Cerebellar cortex (tissue), 1 donor: ENCODE measurements at places on chromosomes 16 and 17.

- no peak for DNase-seq
Measured at GRCh38 chr17:61504697-61505096, 52.5 kb downstream of the TBX4 start.

DNA sequence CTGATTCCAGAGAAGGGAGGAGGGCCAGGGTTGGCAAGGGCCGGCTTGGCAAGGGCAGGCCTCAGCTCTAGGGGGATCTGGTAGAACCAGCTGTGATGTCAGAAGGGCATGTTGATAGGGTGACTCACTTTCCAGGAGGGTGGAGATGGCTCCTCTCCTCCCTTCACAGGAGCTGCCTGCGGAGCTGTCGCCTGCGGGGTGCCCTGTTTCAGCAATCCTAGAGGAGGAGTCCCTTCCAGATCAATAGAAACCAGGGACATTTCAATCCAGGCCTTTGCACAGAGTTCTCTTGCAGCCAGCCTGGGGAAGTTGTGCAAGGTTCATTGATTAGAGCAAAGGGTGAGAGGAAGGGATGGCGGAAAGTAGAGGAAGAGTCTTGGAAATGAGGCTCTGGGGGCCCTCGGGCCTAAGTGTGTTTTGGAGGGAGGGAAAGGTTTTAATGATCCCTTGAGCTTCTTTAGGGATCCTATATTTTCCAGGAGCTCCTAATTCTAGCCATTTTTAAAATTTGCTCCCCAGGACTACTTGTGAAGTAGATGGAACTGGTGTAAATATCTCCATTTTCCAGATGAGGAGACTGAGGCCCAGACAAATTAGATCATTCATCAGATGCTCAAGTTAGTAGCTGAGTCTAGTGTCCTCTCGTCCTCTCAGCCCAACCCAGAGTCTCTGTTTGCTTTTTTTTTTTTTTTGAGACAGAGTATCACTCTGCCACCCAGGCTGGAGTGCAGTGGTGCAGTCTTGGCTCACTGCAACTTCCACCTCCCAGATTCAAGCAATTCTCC, 24.8 kb upstream of the CSNK2A2 start:
- DNase-seq: no peak

DNA sequence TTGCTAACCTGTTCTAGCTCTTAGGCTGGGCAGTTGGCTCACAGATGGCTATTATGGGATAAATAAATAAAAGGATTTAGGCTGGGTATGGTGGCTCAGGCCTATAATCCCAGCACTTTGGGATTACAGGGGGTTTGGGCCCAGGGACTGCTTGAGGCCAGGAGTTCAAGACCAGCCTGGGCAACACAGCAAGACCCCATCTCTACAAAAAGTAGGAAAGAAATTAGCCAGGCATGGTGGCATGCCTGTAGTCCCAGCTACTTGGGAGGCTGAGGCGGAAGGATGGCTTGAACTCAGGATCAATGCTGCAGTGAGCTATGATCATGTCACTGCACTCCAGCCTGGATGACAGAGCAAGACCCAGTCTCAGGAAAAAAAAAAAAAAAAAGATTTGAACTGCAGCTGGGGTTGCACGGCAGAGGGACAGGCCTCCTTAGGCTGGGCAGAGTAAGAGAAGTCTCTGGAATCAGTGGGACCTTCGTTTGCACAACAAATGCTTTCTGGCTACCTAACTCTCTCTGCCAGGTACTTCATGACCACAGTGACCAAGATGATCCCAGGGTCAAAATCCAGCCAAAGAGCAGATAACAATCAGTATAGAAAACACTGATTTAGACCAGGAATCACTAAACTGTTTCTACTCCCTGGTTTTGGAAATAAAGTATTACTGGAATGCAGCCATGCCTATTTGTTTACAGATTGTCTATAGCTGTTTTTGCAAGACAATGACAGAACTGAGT, 6.8 kb downstream of the RUSF1 start:
- no peak for DNase-seq

DNA sequence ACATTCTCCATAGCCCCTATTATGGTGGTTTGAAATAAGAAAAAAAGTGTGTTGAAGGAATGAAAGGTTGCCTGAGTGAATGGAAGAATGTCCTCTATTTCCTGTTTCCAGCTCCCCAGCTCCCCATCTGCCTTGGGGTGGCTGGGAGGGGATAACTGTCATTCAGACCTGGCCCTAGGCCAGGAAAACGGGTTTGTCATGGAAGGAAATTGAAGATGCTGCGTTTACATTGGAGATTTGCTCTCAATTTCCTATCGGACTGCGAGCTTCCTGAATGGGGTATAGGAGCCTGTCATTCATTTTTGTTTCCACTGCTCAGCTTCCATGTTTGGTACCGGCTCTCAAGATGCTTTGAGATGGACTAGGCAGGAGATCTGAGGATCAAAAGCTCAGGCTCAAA, 2.2 kb upstream of the FZD2 start:
- no peak for DNase-seq

- DNase-seq: no peak
Measured at GRCh38 chr16:80887062-80887461, 82.7 kb upstream of the CDYL2 start.

DNA sequence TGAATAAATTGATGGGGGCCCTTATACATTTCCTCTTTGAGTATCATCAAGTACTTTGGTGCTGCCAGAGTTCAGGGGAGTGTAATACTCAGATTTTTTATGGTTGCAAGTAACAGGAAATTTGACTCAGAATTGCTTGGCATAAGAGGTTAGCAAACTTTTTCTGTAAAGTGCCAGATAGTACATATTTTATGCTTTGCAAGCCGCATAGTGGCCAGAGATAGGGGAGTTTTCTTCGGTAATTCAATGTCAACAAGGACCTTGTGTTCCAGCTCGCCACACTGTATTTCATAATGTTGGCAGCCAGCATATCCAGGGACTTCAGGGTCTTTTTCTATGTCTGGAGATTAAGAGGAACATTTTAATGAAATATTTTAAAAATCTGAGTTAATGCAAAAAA, 51.0 kb upstream of the MARCHF10 start:
- DNase-seq: no peak

GRCh38 chr17:75869282-75870141, 8.9 kb downstream of the TRIM47 start:
- DNase-seq: peak; percentile 42

DNA sequence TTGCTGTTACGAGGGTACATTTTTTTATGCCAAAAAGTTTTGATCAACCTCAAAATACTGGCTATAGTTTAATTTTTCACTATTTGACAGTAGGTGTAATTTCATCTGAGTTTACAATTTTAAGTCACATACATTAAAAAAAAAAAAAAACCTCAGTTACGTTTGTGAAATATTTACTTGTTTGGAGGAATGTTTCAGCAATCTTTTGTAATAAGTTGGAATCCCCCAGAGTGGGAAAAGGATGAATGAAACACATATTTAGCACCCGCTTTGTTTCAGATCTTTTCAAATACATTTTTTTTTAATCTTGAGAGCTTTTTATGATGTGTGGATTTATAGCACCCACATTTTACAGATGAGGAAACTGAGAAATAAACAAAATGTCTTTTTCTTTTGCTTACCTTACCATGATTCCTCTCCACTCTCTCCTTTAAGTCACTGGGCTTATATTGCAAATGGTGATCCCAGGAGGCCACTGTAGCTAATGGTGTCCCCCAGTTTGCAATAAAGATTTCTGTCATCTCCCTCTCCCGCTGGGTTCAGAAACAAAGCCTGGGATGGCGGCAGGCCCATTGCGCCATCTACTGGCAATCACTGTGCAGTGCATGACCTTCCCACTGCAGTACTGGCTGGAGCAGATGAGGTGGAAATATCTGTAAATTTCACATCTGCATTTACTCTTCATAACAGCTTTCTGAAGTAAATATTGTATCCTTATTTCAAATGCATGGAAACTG, 27.7 kb downstream of the TBC1D3B start:
- DNase-seq: peak; percentile 75

GRCh38 chr16:4918781-4919251, 18.1 kb downstream of the PPL start:
- no peak for DNase-seq

- no peak for DNase-seq
Measured at GRCh38 chr16:17433577-17434451, 36.9 kb downstream of the XYLT1 start.

GRCh38 chr17:81710514-81711308, 1.4 kb upstream of the SLC25A10 start:
- peak; percentile 64 for DNase-seq

DNA sequence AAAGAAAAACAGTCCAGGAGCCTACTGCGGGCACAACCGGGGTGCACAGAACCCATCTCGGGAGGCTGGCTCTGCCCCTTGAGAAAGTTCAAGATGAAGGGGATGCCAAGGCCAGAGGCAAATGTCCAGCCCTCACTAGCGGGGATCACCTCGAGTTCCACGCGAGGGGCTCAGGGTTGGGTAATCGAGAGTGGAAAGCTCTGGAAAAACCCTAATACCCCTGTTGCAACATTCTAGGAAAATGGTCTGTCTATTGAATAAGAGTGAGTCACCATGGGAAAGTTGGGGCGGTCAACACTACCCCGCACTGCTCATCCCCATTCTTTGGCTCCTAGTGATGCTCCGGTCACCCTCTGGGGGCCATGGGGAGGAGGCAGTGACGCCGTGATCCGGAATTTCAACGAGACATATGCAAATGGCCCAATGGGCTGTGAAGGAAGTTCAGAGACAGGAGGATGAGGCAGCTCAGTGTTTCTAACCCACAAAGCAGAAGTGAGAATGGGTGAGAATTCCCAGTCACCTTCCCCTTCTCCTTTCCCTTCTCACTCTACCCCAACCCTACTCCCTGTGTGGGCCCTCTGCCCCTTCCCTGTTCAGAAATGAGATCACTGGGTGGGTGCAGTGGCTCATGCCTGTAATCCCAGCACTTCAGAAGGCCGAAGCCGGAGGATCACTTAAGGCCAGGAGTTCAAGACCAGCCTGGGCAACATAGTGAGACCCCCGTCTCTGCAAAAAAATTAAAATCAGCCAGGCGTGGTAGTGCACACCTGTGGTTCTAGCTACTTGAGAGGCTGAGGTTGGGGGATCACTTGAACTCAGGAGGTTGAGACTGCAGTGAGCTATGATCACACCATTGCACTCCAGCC, 22.4 kb downstream of the SOCS3 start:
- DNase-seq: no peak

- peak; percentile 53 for DNase-seq
Measured at GRCh38 chr17:29292071-29292991, 1.6 kb downstream of the NUFIP2 start.
